Umbilical cord (tissue), 2 donors: ENCODE measurements at places on chromosomes 6 and 20.
A peak's percentile ranks its signal among the peaks of the same experiment; 100 is the strongest.

DNA sequence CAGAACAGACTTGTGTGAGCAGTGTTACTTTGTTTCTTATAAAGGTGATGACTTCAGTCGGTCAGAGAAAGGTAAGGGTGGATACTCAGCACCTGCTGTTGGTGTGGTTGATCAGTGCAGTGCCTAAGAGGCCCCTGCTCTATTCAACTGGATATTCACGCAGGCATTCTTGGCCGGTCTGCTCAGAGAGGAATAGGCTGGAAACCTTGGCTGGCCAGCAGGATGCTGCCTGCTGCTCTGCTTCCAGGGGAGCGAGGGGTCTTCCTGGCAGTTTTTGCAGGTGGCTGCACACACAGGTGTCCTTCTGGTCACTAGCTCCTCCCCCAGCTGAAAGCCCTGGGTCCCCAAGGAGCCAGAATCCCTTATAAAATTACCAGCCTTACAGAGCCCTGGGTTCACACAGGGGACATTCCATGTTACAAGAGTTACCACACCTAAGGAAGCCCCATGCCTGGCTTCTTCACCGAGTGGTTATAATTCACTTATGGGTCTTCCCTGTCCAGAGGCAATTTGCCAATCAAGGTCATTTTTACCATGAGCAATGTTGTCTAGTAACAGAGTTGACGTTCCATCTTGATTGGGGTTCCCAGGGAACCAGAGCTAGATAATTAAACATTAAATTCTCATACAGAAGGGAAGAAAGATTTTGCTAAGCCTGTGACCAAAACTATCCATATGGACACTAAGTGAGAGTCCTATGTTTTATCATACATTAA is 16.4 kb downstream of the SYNJ2 start:
- DNase-seq: no peak

DNA sequence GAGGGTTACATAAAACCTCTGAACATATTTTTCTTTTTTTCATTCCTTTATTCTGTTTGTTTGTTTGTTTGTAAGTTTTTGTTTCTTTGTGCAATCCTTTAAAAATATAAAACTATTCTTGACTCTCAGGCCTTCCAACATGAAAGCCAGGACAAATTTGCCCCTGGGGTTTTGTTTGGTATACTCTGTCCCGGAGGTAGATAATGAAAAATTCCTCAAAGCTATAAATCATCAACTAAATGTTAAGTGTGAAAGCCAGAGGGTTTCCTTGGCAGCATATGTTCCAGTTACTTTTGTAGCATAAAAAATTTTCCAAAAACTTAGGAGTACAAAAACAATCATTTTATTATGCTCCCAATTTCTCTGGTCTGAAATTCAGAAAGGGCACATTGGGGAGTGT is 1084.3 kb upstream of the GJE1 start:
- DNase-seq: no peak

- no peak for DNase-seq
These were observed 22.3 kb upstream of the KCNK16 start for GRCh38 chr6:39344821-39345280.

GRCh38 chr6:157185171-157185570 is 138.1 kb downstream of the TMEM242 start:
- DNase-seq: no peak

- DNase-seq: no peak
These were observed 295.6 kb downstream of the SYNE1 start for GRCh38 chr6:152341596-152341995.

DNA sequence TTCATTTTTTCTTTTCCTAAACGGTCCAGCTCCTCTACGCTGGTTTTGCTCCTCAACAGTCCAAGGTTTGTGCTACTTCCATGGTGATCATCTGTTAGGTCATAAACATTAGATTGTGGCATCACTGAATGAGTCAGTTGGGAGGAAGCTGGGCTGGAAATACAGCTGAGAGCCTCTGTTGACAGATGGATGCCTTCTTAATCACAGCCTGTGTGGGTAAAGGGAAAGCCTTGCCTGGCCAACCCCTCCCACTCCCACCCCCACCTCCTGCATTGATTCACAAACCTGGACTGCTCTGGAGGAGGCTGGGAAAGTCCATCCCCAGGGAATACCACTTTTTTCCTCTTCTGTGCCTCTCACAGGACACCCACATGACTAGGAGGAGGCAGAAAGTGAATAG is 180.6 kb upstream of the CCN2 start:
- DNase-seq: peak; percentile 89

DNA sequence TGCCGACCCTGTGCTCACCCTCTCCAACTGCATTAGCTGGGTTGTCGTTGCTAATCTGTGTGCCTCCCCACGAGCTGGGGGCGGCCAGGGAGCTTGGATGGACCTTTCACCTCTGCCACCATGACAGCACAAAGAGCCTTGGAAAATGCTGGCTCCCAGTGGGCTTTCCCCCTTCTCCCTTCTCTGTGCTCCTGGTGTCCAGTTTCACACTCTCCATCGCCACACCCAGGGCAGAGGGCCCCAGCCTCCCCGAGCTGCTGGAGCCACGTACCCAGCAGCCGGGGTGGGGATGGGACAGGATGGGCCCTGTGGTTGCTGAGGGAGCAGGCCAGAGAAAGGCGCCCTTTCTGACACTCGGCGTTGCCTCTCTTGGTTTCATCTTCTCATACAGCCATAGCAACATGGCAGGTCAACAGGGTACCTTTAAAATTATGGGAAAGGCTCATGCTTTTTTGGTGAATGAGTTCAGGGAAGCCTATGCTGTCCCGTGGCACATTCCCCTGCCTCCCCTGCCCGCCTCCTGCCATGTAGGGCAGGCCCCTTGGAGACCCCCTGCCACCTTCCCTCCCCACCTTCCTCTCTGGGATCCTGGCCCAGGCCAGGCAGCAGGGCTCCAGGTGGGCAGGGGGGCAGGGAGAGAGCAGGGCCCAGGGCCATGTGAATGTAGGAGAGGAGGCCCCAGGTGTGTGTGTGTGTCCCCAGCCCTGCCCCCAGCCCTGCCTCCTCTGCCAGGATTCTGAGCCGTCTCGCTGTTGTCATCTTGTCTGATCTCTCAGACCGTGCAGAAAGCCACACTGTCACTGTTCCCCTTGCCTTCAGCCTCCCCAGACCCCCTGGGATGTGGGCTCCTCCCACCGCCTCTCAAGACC is 85.2 kb upstream of the CCDC167 start:
- no peak for DNase-seq

GRCh38 chr20:22819112-22819511 is 216.0 kb upstream of the SSTR4 start:
- peak; percentile 79 for DNase-seq

GRCh38 chr6:168102315-168102985 is 23.4 kb upstream of the FRMD1 start:
- no peak for DNase-seq

GRCh38 chr6:166156942-166157341 is 10.7 kb downstream of the TBXT start:
- DNase-seq: peak; percentile 24

DNA sequence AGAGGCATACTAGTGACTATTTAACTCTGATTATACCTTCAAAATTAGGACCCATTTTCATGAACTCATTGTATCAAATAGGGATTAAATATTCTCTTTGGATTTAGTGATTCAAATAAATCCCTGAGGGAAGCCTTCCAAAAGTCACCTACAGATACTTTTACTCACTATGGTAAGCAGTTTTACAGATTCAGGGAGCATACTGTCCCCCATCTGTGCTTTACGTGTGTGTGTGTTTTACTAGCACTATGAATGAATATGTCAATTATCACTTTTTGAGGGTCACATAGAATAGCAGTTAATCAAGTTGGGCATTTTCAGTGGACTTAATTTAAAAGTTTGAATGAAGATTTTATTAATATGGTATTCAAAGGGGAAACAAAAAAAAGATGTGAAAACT is 96.7 kb downstream of the EPHA7 start:
- no peak for DNase-seq

DNA sequence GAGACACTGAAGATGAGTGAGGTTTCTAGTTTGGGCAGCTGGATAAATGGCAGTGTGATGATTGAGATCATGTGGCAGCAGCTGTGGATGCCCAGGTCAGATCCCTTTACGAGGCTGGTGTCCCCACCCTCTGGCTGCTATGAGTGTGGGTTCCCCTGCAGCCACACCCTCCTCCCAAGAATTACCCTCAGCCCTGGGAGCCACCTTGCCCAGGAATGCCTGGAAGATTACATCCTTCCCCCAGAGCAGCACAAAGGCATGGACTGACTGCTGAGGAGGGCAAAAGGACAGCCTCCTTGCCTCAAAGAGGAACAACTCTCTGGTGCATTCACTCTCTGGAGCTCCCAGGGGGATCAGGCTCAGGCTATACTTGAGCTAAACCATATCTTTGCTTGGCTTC is 15.0 kb upstream of the PKHD1 start:
- DNase-seq: no peak

DNA sequence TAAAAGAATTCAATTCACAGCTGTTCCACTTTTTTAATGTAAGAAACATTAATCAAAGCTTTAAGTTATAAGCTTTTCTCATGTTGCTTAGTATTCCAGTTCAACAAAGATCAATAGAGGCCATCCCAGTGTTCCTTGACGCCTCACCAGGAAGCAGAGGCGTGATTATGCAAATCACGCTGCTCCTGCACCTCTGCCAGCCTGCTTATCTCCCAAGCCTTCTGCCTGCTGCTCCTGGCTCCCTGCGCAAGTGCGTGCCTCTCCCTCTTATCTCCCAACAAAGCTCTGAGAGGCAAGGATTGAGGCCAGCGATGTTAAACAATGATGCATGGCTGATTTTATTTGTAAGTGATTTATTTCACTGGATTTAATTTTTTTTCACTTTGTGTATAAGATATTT is 42.8 kb downstream of the INSM1 start:
- peak; percentile 60 for DNase-seq

DNA sequence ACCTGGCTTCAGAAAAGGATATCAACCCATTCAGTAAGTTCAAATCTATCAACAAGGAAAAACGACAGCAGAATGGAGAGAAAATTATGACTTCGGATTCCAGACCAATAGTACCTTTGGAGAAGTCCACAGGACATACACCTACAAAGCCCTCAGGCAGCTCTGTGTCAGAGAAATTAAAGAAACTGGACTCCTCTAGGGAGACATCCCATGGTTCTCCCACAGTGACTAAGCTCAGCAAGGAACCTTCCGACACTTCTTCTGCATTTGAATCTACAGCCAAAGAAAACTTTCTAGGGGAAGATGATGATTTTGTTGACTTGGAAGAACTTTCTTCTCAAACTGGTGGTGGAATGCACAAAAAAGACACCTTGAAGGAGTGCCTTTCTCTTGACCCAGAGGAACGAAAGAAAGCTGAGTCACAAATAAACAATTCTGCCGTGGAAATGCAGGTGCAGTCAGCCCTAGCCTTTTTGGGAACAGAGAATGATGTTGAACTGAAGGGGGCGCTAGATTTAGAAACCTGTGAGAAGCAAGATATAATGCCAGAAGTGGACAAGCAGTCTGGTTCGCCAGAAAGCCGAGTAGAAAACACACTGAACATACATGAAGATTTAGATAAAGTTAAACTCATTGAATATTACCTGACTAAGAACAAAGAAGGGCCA is 67.4 kb upstream of the HINT3 start:
- DNase-seq: no peak

- peak; percentile 88 for DNase-seq
These were observed 114.6 kb upstream of the RIPOR2 start for GRCh38 chr6:25050356-25050755.

GRCh38 chr20:58903614-58904013 is 51.1 kb downstream of the GNAS start:
- DNase-seq: no peak

DNA sequence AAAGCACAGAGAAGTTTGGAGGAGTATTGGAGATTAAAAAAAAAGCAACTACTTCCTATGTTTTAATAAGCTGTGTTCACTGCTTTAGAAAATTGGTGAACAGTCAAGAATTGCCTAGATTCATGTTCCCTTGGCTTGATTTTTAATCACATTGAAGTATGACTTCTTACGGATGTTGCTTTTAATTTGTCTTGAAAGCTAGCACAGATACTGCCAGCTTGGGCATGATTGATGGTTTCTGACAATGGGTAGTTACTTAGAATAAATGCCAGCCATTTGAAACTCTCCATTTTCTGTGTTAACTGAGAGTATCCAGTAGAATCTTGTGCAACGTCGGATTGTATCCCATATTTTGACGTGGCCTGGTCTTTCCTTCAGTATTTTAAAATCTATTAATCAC is 178.0 kb downstream of the DTNBP1 start:
- no peak for DNase-seq

GRCh38 chr6:28922004-28922820 is 1.6 kb downstream of the TRIM27 start:
- peak; percentile 36 for DNase-seq

DNA sequence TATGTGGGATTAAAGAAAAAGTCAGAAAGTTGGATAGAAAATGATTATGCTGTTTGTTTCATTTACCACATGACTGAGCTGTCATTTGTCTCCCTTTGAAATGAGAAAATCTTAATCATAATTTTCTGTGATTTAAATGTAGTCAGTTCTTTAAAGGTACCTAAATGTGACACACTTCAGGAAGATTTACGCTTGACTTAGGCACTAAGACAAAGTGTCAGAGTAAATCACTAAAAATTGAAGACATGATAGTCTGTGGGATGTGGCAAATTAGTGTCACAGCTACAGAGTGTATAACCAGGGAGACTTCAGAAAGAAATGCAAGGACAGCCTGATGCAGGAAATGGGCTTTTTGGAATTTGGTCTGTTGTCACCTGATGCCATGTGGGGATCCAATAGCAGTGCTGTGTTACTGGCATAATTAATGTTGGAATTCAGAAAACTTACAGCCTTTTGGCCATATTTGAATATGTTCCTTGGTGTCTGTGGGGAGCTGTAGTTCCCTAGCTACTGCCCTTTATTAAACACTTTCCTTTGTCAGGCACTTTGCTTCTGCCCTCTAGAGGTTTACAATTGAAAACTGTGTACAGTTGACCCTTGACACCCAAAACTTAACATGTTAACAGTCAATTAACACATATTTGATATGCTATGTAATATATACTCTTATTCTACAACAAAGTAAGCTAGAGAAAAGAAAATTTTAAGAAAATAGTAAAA is 493.8 kb downstream of the UTRN start:
- no peak for DNase-seq

DNA sequence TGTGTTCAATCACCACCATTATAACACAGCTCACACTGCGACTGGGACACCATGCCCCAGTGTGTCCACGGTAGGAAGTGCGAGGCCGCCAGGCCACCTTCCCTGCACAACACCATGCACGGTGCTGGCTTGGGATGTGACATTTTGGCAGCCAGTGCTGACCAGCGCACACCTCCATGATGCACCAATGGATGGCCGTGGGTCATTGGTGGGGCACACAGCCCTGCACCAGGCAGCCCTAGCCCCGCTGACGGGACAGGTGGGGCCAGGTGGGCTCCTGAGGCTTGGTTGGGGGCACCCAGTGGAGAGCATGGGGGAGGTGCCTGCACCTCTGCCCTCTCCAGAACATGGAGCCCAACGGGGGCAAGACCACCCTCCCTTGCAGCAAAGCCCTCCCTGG is 18.2 kb upstream of the FRMD1 start:
- no peak for DNase-seq

DNA sequence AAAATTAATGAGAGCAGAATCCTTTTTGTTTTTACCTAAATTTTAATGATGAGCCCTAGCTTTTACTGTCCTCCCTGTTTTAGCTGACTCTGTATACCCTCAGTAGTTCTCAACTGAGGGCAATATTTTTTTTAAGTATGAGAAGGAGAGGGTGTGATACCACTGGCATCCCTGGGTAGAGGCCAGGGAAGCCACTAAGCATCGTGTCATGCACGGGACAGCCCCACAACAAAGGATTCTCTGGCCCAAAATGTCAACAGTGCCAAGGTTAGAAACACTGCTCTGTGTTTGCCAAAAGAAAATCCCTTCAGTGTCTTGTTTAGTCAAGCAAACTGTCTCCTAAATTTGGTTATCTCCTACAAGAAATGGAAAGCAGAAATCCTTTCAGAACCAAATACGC is 210.4 kb downstream of the KCNQ5 start:
- no peak for DNase-seq

GRCh38 chr6:90584636-90585255 is 2.1 kb downstream of the MAP3K7 start:
- DNase-seq: no peak
